ENCODE measurements at places on chromosomes 5 and 9. TPM values are rescaled to one million over a fixed set of nuclear protein-coding genes. Genes with fewer than 3 reads are reported as not detected.

The CYLC2 gene
- not detected for polyA plus RNA-seq

- no peak for DNase-seq
These were observed 59.7 kb downstream of the ZNF618 start for GRCh38 chr9:113935677-113936380.

- DNase-seq = peak; percentile 80
These were observed 86.7 kb downstream of the SLC1A3 start for GRCh38 chr5:36692791-36693763.

- DNase-seq = no peak
These were observed 700.8 kb downstream of the MAT2B start for GRCh38 chr5:164206196-164206595.

The ARHGEF37 gene
- 6.2 TPM for polyA plus RNA-seq

GRCh38 chr9:128683340-128684064, 5.5 kb upstream of the SET start:
- DNase-seq = peak; percentile 35

DNA sequence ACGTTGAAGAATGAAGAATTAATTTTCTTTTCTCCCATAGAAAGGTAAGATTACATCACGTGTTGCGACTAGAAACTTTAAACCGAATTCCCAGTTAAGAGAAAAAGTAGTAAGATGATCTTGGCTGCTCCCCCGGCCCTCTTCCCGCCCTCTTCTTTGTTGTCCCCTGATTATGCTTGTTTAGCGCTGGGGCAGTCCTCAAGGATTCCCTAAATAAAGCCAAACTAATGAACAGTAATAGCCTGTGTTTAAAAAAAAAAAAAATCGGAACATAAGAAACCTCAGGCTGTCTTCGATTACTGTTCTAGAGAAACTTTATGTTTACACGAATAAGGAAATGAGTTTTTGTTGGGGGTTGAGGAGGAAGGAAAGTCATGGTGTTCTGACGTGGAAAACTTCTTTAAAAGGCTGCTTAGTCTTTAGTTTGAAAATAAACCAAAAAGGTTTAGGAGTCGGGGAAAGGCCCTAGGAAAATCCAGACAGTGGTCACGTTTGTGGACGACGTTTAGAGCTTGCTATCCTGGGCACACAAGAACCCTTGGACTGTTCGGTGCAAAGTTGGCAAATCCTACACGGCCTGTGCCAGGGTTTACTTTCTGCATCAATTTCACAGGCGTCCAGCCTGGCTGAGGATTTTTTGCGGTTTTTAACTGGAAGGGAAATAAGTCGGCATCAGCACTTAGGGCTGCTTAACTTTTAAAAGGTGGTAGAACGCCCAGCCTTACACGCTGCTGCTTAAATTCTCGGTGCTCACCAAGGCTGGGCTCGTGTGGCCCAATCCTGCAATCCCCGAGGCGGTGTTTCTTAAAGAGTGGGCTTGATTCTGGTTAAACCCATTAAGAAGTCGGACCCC, 1.1 kb upstream of the MAT2B start:
- peak; percentile 66 for DNase-seq

DNA sequence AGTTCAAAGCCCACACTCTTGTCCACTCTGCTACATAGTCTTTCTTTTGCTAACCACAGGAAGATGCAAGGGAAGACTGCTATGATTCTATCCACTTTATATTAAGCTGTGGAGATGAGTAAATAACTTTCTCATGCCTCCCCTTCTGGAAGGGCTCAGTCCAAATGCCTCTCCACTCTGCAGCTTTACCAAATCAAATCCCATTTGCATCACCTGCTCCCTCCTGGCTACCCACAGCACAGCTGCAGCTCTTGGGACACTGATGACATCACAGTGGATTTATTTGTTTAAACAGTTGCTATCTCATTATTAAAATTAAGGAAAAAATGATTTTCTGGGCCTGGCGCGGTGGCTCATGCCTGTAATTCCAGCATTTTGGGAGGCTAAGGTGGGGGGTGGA, 1544.9 kb upstream of the WWC1 start:
- DNase-seq = no peak

DNA sequence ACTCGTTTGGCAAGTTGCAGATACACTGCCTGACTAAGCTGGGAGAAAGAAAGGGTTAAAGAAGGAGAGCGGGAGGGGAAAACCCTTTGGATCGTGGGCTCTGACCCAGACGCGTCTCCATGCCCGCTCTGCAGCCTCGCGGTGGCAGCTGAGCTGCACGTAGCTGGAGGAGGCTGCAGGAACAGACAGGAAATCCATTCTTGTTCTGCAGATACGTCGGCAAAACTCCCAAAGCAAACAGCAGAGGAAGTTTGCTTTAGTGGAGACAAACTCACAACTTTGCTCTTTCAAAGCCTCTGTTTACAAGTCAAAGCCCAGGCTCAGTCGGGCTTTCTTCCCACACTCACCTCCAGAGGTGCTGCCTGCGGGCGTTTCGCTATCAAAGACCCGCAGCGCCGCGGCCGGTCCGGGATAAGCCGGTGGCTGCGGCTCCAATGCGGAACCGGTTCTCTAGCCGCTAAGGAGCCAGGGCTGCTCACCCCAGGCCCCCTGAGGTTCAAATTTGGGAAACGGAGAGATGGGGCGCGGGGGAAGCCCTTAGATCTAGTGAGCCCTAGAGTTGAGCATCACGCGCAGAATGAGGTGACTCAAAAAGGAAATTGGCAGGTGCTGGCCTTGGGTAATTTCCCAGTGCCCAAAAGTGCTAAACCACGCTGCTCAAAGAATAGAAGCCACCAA, 60.7 kb downstream of the MAT2B start:
- peak; percentile 15 for DNase-seq

GRCh38 chr5:125245216-125245615, 498.8 kb upstream of the ZNF608 start:
- DNase-seq = no peak

GRCh38 chr5:122880170-122880689, 34.8 kb downstream of the SNX24 start:
- no peak for DNase-seq

The PCDHA1 gene
- polyA plus RNA-seq = 0.10 TPM

The PHF24 gene
- polyA plus RNA-seq = 0.19 TPM

DNA sequence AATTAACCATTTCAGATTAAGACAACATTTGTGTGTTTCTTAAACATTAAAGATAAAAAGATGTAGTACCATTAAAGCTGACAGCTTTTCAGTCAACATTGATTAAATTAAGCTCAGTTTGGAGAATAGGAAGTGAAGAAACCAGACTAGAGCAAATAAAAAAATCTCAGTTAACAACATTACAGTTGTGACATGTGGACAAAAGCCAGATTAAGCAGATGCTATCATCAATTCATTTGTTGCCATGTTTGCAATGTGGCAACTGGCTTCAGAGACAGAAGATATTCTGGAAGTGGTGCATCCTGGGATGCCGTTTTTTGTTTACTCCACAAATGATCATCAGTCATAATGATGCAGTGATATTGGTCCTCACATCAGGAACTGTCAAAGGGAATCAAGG, 70.3 kb upstream of the CNTLN start:
- no peak for DNase-seq

The PCDHGA1 gene
- polyA plus RNA-seq = 0.50 TPM

The LSM11 gene
- 7.3 TPM for polyA plus RNA-seq

GRCh38 chr5:96537386-96537785, 104.3 kb upstream of the PCSK1 start:
- DNase-seq = no peak

- DNase-seq = no peak
These were observed 46.6 kb downstream of the CFAP95 start for GRCh38 chr9:69867081-69867814.

- peak; percentile 82 for DNase-seq
These were observed 20.8 kb downstream of the CAVIN4 start for GRCh38 chr9:100598641-100599145.

- DNase-seq = no peak
These were observed 114.5 kb downstream of the BAAT start for GRCh38 chr9:101270302-101270701.

DNA sequence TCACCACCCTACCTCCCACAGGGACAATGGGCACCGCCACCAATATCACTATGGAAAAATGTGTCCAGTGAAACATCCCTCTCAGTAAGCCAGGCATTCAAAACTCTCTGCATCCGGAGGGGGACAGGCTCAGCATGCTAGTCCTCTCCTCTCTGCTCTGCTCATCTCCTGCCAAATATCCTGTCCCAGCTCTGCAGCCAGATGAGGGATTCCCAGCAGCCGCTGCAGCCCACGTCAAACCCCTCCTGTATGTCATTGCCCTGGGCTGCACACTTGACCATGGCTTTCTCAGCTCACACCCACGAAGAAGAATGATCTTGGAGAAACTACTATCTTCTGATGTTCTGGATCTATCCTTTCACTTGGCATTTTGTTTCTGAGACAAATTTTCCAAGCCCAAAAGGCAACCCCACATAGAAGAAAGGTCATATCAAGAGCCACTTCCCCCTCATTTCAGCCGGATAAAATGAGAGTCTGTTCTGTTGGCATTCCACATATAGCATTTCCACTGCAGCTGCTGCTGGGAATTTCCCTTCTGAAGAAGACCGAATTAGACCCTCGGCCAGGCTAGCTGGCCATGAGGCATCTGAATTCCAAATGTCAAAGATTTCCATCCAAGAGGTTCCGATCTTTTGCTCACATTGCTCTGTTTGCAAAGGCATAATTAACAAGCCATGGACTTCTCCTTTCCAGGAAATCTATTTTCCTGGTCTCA, 338.0 kb downstream of the ACTL7B start:
- DNase-seq = no peak

The BHMT2 gene
- 2.3 TPM for polyA plus RNA-seq

- no peak for DNase-seq
These were observed 627.9 kb upstream of the RORB start for GRCh38 chr9:73869264-73869663.

DNA sequence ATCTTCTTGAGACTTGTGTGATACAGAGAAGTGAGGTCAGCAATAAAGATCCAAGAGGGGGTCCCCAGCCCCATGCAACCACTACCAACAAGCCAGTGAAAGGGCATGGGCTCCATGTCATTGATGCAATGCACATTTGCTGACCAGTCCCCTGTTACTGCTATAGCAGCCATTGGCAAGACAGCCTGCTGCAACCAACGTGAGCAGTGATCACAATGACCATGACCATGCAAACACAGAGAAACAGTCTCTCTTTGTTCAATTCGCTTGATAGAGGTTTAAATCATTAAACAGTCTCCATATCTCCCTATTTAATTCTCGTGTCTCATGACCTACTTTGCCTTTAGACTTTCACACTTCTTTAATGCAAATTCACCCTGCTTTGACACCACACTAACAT, 30.0 kb upstream of the FOXB2 start:
- no peak for DNase-seq

The CCL28 gene
- 0.33 TPM for polyA plus RNA-seq

The PCDHB16 gene
- 5.7 TPM for polyA plus RNA-seq

The NR6A1 gene
- 1.3 TPM for polyA plus RNA-seq

DNA sequence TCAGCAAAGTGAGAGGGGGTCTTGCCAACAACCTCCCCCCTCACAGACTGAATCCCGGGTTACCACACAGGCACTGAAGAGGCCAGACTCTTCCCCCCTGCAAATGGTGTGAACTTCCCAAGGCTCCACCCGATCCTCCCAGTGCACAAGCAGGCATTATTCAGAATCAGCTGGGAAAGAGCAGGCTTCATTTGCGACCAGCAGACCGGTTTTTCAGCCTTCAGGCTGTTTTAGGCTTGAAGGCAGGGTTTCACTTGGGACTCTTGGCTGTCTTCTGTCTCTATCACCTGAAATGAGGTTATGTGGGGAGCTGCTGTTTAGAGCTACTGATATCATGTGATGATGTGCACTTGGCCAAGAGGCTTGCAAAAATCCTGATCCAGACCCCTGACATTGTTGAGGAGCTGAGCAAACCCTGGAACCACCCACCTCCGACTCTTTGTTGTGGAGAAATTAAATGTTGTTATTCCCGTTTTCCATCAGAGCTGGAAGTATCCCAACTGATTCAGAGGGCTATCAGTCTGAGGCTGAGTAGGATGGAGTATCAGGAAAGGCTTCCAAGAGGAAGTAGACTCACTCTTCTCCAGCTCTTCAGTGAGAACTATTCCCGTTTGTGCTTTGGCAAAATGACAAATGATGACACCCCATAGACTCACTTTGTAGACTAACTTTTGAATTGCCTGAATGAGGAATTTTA, 63.3 kb upstream of the ZFR start:
- no peak for DNase-seq

GRCh38 chr5:157820593-157821252, 38.2 kb downstream of the CLINT1 start:
- peak; percentile 30 for DNase-seq

DNA sequence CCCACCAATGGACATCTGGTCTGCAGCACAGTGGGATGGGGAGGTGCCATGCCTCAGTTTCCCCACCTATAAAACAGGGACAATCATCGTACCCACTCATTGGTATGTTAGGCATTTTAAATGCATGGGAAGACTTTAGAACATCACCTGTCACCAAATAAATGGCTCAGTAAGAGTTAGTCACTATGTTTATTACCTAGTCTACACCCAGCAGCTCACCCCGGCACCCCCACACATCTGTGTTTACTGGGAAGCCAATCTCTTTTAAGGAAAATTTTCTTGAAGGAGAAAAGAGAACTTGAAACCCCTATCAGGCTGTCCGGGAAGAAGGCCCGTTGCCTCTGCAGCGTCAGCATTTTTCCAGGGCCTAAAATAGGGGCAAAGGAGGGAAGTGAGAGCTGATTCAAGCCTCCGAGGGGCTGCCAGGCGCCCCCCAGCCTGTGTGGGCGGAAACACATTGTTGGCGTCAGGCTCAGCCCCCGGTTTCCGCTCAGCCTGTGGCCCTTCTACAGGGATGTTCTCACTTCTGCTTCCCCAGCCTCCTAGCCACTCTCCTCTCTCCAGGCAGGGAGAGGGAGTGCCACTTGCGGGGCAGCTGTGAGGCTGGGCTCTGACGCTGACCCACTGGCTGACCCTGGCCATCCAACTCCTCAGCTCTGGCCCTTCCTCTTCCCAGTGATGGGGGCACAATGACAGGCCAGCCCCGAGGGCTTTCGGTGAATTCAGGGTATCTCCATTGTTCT, 4.6 kb downstream of the CSF1R start:
- peak; percentile 64 for DNase-seq

- no peak for DNase-seq
These were observed 110.1 kb upstream of the PANK3 start for GRCh38 chr5:168689260-168689659.

DNA sequence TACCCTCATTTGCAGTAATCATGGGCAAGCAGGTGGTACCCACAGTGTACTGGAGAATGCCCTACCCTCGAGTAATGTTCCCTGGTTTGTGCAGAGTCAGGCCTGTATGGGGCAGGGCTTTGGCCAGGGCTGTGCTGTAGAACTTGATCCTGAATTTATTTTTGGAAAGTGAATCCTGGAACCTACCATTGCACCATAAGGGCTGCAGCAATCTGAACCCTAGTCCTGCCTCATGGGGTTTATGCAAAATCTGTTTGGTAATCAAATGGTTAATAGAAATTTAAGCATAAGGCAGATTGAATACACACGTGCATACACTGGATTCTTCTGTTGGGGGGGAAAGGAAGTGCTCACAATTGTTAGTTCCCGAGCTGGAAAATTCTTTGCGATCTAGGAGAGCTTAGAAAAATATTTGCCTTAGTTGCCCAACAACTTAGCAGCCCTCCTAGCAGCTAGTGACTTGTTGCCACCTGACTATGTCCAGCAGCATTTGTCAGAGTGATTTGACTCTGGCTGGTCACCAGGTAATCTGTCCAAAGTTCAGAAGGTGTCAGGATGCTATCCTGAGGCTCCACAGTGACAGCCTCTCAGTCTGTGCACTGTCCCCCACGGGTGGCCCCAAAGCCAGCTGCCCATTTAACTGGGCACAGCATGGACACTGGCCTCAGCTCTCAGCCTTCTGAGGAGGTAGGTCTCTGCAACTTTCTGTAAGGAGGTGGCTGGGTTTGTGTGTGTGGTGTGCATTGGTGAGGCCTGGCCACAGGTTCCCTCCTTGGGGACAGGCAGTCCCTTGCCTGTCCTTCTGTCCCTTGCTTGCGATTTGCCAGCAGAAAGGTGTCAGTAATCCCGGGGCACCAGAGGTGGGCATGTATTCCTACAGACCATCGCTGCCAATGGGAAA, 8.3 kb downstream of the MVB12B start:
- no peak for DNase-seq
